Suppressor macrophage (primary cell): ENCODE measurements at places on chromosomes 16 and 17.

DNA sequence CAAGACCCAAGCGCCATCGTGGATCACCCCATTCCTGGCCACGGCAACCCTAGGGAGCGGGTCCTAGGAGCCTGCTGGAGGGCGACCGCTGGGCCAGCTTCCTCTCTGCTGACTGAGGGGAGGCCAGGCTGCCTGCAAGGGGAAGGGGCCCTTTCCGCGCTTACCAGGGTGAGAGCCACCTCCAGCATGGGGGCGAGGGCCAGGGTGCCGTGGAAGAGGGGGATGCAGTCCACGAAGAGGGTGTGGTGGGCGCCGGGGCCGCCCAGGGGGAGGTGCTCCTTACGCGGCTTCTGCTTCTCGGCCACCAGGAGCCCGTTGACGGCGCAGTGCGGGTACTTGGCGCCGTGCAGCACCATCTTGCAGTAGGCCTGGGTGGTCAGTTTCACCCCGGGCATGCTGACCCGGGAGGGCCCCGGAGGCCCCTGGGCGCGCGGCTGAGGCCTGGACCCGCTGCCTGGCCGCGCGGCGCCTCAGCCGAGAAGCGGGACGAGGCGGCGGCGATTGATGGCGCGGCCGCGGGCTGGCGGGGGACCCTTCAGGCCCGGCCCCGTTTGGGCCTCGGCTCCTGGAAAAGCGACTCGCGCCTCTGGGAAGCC, 345 bp downstream of the EMC8 start:
- peak; percentile 49 for DNase-seq

- DNase-seq = no peak
Observed at GRCh38 chr17:16255481-16255921, 38.5 kb downstream of the PIGL start.

DNA sequence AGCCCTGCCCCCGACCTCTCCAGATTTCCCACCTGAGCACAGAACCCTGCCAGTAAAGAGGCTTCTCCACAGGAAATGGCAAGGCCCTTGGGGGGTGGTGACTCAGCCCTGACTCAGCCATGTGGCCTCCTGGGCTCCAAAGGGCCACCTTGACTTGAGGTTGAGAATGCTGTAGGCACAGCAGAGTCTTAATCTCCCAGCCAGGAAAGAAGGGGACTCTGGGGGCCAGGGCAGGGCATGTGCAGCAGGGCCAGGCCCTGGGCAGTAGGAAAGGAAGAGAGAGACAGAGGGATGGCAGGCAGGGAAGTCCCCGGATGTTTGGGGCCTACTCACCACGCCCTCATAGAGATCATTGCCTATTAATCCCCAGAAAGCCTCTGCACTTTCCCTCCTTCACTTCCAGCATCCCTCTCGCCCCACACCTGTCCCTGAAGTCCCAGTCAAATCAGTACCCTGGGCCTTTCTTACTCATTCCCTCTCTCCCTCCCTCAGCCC, 4.8 kb upstream of the ITGA3 start:
- peak; percentile 23 for DNase-seq

- peak; percentile 90 for DNase-seq
Observed at GRCh38 chr17:28416703-28417311, 10.8 kb upstream of the SLC46A1 start.

- DNase-seq = no peak
Observed at GRCh38 chr16:76946879-76947278, 244.1 kb upstream of the MON1B start.

DNA sequence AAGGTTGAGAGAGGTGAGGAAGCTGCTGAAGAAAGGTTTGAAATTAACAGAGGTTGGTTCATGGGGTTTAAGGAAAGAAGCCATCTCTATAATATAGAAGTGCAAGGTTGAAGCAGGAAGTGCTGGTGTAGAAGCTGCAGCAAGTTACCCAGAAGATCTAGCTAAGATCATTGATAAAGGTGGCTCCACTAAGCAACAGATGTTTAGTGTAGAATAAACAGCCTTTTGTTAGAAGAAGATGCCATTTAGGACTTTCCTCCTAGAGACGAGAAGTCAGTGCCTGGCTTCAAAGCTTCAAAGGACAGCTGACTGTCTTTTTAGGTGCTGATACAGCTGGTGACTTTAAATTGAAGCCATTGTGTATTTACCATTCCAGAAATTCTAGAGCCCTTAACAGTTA, 29.3 kb downstream of the GOSR1 start:
- DNase-seq = no peak

DNA sequence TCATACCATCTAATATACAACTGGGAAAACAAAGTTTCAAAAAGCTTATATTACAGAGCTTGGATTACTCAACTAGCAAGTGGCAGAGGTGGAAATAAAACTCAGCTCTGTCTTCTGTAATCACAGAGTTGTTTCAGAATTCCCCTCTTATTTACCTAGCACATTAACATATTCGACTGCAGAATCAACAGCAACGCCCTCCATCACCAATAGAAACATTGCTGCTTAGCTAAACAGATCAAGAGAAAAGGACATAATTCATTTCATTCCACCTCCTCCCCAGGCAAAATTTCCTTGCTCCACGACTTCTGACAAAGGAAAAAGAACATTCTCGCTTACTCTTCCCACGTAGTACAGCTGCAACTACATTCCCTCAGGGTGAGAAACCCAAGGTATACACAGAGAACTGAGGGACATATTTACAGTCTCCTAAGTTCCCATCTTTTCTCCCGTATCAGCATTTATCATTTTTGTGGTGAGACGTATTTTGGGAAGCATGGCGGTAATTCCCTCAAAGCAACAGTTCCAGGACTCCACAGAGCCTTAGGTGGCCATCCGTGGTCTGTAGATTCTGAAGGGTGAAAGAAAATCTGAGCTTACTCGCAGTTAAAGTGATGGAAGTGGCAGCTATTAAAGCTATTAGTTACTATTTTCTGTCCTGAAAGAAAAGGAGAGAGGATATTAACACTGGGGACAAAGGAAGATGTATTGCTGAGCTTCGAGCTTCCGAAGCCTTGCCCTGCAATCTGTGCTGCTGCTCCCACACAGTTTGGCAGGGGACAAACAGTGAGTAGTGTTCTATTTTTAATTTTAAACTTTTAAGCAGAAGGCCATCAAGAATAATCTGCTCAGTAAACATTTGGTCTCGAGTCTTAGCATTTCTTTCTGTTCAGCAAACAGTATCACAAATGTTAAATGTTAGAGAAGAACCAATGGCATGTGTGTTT, 1296.2 kb downstream of the CDH8 start:
- DNase-seq = no peak

DNA sequence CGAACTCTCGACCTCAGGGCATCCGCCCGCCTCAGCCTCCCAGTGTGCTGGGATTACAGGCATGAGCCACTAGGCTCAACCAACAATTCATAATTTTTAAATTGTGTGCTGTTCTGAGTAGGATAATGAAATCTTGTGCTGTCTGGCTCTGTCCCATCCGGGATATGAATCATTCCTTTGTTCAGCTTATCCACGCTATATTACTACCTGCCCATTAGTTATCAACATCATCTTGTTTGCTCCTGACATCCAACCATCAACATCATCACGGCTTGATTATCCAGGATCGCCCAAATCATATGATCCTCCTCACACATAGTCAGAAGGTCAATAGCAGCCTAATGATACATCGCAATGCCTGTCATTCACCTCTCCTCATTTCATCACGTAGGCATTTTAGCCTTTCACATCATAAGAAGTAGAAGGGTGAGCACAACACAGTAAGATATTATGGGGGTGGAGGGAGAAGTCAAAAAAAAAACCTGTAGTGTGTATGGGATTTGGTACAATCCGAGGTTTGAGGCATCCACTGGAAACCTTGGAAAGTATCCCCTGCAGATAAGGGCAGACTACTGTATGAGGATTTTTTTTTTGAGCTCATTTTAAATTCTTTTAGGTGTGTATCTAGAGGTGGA, 77.0 kb upstream of the SIAH1 start:
- no peak for DNase-seq

GRCh38 chr17:28225271-28225670, 93.7 kb upstream of the TMEM97 start:
- DNase-seq = no peak

DNA sequence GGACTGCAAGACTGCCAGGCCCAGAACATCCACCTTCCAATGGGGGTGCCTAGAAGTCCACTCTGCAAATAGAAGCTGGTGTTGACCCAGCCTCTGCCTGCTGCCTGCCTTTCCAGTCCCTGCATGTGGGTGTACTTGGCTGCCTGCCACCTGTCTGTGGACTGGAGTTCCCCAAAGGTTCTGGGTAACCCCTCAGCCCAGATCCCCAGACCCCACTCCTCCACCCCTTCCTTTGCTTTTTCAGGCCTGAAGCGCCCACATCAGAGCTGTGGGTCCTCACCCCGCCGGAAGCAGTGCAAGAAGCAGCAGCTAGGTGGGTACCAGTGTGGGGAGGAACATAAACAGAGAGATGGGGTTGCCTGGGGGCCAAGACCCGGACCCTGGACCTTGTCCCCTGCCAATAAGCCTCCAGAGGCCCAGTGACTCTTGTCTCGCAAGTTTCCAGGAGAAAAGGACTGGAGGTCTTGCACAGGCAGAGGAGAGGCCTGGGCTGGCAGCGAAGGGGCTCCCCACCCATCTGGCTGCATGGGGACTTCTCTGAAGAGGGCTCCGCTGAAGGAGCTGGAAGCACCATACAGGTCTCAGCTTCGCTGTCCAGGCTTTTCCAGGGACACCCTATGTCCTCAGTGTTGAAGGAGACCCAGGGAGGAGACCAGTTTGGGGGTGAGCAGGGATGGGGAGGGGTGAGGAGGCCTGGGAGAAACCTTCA, 34.3 kb downstream of the NLRC5 start:
- DNase-seq = no peak

GRCh38 chr16:70162041-70162451, 11.5 kb upstream of the CLEC18C start:
- DNase-seq = no peak

DNA sequence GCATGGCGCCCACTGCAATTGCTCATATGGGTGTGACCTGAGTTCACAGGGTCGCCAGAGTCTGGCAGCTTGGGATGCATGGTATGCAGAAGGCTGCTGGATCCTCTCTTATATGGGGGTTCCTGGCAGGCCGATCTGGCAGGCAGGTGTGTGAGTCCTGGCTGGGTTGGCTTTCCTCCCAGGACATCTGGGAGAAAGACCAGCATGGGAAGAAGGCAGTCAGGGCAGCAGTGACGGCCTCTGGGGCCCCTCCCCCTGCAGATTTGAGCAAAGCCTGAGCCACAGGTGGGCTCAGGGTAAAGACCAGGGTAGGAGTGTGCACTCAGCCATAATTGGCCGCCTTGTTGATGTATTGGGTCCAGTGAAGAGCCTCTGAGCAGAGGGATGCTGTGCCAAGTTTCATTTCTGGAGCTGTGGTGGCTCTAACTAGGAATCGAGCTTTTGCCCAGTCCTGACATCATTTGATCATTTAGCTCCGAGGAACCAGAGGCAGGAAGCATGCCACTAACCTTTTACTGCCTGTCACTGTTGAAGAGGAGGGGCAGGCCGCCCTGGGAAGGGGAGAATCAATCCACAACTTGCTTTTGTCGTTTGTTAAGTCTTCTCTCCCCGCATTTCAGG, 174.3 kb downstream of the CCDC182 start:
- DNase-seq = no peak

DNA sequence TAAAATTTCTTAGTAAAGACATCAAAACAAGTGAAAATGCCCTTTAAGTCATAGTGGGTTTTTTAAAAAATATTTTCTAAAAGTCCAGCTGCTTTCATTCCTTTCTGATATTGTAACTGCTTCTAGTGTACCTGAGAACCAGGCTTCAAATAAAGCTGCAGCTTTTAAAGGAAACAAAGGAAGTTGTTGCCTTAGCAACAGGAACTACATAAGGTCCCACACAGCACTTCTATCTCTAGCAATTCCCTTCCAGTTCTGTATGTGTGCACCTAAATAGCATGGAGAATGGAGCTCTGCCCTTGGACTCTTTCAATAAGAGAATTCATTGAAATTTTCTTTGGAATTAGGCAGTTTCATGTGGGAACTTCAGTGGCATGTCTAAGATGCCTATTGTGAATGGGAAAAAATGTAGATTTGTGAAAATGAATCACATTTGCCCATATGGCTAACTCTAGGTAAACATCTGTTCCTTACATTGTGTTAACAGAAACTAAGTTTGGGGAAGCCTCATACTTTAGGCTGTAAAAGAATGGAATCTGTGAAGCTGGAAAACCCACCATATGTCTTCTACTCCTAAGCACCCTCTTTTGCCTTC, 206.4 kb downstream of the KIF2B start:
- no peak for DNase-seq

DNA sequence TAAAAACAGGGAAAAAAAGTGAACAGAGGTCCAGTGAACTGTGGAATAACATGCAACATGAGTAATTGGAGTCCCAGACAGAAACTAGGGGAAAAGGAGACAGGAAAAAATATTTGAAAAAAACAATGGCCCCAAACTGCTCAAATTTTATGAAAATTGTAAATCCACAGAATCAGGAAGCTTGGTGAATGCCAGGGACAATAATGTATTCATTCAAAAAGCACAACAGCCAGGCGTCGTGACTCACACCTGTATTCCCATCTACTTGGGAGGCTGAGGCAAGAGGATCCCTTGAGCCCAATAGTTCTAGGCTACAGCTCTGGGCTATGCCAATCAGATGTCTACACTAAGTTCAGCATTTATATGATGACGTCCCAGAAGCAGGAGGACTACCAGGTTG, 23.7 kb downstream of the NCOR1 start:
- DNase-seq = no peak

DNA sequence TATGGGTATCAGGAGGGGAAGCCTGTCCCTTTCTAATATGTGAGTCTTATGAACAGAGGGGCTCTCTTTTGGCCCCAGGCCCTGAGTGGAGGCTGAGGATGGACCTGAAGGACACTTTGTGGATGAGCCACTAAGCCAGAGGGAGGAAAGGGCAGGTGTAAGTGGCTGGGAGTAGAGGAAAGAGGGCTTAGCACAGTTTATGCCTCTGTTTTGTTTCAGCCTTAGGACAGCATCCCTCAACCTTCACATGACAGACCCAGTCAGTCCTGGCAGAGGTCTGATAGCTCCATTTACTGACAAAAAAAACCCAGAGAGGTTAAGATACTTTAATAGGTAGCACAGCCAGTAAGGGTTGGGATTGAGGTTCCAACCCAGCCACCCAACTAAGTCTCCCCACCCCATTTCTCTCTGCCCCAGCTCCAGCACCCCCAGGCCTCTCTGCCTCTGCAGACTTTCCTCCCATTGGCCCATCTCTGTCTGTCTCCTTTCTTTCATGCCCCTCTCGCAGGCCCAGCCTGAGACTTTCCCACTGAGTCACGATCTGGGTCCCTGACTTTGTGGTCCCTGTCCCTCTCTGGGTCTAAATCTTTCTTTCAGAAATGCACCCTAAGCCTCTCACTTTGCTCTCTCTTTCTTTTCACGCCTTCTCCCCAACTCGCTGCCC, 4.7 kb upstream of the TBX21 start:
- no peak for DNase-seq
